Ureter (tissue), 1 donor: ENCODE measurements at places on chromosomes 2 and 18.

- DNase-seq: peak; percentile 66
Observed at GRCh38 chr2:46487667-46488335, 8.4 kb downstream of the TMEM247 start.

DNA sequence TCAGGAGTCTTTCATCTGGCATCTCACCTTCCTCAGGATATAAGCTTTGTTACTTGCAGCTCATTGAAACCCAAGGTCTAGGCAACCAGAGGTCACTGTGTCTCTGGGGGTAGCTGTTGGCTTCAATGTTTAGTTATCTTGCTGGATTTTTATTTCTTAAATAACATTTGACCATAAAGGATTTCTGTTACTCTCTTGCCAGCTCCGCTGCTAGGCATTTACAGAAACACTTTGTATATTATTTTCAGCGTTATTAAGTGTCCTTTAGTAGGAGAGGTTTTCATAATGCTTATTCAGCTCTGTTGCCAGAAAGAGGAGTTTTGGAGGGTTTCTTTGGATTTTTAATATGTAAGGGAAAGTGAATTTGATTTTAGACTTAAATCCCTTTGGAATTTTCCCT lies 61.4 kb downstream of the QPCT start:
- DNase-seq: no peak

GRCh38 chr2:28094739-28095138 lies 204.2 kb downstream of the BABAM2 start:
- DNase-seq: no peak

DNA sequence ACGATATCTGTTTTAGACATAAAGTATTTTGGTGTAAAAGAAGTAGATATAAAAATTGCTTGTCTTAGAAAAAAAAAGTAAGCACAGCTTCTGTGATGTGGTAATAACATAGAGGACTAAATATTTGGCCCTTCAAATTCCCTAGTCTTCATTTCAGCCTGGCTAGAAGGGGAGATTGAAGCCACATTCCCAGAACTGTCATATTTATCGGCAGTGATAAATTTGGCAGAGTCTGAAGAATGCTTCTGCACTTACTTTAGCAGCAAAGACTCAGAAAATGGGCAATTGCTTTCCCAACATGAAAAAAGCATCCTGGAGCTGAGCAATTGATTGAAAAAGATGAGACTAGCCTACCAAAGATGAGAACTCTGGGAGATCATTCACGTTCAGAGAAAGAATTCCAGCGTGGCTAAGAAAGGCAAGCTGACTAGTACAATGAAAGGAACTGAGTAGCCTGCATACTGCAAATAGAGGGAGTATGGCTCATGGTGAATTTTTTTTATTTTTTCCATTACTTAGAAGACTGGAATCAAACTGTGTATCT lies 278.7 kb upstream of the KLHL29 start:
- no peak for DNase-seq

DNA sequence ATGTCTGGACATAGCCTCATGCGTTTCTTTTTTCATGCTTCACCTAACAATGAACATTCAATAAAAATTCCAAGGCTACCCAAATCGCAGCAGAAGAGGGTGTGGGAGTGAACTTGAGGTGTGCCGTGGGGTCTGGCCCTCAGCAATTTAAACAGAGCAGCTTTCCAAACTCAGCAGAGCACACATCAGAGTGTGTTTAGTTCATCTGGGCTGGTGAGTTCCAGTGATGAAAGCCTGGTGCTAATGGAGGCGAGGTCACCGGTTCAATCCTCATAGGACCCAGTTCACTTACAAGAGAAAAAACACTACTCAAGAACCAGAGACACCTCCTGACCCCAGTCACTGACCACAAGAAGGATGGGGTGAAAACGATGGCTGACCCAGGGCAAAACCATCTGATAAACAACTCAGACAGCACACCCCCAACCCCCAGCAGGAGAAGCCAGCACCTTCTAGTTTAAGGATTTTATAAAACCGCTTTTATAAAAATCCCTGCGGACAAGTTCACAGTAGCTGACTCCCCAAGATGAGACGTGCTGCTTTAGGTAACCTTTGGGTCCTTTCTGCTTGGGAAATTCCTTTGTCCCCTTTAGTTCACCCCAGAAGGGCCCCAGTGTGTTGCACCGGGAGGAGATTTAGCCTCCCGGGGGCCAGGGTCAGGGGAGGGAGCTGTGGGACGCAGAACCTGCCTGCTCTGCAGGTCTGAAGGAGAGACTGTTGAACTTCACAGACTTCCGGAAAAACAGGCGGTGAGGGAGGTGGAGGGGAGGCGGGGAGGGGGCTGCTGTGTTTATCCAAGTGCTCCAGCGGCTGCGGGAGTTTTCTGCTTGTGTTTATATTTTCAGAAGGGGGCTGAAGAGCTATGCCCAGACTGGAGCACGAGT lies 152.7 kb upstream of the SOX11 start:
- DNase-seq: no peak

DNA sequence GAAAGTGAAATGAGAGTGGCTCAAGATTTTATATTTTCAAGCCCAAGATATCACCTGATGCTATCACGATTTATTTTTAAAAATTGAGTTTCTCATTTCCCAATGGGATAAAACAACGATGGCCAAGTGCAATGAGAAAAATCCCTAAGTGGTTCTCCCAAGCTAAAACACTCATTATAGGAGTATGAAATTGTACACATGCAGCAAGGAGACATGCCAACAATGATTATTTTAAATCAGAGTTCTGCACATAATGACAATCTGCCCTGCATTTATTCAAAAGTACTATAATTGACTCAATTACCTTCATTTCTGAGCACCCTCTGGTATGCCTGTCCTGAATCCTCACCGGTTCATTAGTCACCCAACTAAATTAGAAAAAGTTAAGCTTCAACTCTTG lies 12.7 kb downstream of the CYTIP start:
- no peak for DNase-seq

GRCh38 chr2:220240641-220241040 lies 613.2 kb downstream of the SLC4A3 start:
- DNase-seq: no peak

- DNase-seq: peak; percentile 89
Observed at GRCh38 chr2:218282173-218282991, 9.9 kb downstream of the TMBIM1 start.

- no peak for DNase-seq
Observed at GRCh38 chr2:112698834-112699515, 21.8 kb upstream of the NT5DC4 start.

DNA sequence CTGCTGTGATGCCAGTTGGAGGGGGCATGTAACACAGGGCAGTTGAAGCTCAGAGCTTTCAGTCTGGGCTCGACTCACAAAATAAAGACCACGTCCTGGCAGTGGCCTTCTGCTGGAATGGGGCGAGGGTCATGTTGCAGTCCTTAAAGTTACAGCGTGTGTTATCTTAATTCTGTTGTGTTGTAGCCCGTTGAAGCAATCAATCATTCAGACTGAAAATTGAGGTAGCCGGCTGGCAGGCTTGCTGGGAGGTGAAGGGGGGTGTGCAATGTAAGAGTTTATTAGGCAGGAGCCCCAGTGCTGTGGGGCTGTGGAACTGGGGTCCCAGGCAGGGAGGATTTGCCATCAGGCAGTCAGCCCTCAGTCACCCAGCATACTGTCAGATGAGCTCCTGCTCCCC lies 136.9 kb upstream of the EPAS1 start:
- DNase-seq: no peak

- no peak for DNase-seq
Observed at GRCh38 chr2:105873281-105873680, 128.6 kb downstream of the NCK2 start.

GRCh38 chr18:44579028-44579702 lies 101.5 kb upstream of the SETBP1 start:
- no peak for DNase-seq
